ENCODE measurements at places on chromosomes 7 and 10.

GRCh38 chr10:33208166-33208565, 126.3 kb downstream of the NRP1 start:
- no peak for DNase-seq

- no peak for DNase-seq
Measured at GRCh38 chr7:10696064-10696463, 277.6 kb upstream of the PHF14 start.

DNA sequence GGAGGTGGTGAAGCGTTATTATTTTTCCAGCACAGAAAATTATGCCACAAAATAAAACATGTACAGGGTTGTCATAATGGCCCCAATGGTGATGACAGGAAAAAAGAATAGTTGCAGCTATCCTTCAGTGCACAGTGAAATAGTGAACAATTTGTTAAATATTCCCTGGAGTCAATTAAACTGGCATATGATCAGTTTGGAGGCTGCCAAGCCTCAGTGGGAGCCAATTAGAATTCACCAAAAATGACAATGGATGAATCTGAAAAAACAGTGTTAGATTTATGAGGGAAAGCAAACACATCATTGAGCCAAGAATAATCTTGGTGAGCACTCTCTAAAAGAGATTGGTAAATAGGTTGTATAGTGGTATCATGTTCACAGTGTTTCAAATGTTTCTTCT, 146.3 kb downstream of the OTUD1 start:
- DNase-seq, result peak; percentile 19

GRCh38 chr10:43878386-43878785, 229.7 kb upstream of the ZNF32 start:
- DNase-seq, result no peak

DNA sequence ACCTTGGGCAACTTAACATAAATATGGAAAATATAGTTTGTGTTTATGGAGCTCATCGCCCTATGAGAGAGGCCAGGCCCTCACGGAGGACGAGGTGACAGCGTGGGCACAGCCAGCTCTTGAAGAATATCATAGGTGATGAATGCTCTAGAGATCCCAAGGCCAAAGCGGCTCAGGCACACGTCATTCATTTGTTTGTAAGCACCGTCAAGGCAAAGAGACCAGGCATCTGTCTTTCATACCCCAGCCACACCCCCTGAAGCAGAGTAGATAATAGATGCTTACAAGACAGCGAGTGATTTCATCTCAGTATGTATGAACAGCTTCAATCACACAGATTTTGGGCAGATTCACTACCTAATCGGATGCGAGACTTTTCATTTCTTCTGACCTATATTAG, 242.1 kb upstream of the C7orf33 start:
- DNase-seq, result no peak

DNA sequence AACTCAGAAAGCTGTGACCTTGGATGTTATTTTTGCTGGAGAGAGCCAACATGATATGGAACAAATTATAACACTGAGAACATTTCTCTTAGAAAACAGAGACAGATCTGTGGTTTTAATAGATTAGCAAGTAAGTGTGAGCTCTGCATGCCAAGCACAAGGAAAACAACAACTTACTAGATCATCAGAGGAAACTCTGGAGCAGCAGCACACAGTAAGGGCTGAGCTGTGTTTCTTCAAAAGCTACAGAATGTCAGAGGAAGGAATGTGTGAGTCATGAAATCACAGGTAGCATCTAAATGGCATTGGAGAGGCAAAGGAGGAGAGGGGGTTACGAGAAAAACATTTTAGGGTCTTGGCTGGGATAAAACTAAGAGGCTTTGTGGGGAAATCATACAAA, 283.4 kb upstream of the FZD8 start:
- DNase-seq, result no peak

GRCh38 chr10:119414081-119414611, 128.4 kb downstream of the RGS10 start:
- peak; percentile 73 for DNase-seq

GRCh38 chr7:50834031-50834535, 51.4 kb upstream of the GRB10 start:
- DNase-seq, result no peak

- no peak for DNase-seq
Measured at GRCh38 chr10:102579328-102579727, 65.0 kb upstream of the TRIM8 start.

DNA sequence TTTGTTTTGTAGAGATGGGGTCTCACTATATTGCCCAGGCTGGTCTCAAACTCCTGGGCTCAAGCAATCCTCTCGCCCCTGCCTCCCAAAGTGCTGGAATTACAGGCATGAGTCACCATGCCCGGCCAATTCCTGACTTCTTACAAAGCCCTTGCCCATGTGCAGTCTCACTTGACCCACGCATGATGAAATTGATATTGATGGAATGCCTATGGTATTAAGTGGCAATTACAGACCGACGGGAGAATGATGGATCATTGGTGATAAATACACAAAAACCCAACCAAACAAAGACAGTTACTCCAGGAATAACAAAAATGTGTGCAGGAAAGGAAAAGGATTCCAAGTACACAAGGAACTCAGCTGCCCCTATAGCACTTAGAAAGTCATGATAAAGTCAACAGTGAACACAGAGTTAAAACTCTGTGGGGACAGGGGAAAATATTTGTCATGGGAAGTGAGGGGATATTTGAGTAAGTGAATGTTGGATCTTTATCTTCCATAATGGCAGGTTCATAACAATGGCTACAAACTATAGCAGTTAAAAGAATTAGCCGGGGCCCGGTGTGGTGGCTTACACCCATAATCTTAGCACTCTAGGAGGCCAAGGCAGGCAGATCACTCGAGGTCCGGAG, 21.6 kb downstream of the HIP1 start:
- no peak for DNase-seq

GRCh38 chr10:73855413-73855812, 18.9 kb downstream of the CAMK2G start:
- DNase-seq, result no peak

DNA sequence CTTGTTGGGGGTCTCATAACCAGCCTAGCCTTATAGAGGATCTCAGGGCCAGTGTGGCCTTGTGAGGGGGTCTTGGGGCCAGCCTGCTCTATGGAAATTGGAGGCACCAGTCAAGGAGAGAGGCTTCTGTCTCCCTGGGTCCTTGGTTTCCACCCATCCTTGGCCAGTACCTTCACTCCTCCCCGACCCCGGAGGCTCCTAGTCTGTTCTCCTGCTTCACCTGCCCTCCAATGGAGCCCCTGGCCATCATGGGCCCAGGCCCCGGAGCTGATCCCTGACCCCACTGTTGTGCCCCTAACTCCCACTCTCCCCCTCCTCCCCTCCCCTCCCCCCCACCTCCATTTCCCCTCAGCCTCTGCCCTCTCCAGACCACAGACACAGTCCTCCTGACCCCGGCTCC, 29.7 kb downstream of the RASGEF1A start:
- no peak for DNase-seq

- no peak for DNase-seq
Measured at GRCh38 chr7:28615091-28615490, 202.8 kb downstream of the CREB5 start.

DNA sequence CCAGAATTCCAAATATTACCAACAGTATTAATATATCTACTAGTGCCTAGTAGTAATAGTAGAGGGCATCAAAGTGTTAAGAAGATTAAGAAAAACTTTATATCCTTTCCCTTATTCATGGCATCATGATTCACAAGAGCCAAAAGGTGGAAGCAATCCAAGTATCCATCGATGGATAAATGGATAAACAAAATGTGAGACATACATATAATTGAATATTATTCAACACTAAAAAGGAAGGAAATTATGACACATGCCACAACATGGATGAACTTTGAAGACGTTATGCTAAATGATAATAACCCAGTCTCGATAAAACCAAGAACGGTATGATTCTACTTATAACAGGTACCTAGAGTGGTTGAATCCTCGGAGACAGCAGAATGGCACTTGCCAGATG, 23.1 kb downstream of the CDCA7L start:
- DNase-seq, result no peak

GRCh38 chr7:130273933-130274255, 7.2 kb downstream of the CPA2 start:
- DNase-seq, result no peak

DNA sequence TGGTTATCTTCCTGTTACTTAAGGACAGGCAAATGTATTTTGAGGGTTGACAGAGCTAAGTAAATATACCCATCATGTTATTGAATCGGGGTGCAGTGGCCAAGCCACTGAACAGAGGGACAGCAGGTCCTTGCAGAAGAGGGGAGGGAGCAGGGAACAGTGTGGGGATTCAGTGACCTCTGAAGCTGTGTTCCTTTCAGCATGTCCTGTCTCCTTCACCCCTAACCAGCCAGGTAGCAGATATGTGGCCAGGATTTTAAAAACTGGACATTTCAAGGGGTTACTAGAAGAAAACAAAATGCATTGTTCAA, 12.7 kb downstream of the ANK3 start:
- DNase-seq, result peak; percentile 14

DNA sequence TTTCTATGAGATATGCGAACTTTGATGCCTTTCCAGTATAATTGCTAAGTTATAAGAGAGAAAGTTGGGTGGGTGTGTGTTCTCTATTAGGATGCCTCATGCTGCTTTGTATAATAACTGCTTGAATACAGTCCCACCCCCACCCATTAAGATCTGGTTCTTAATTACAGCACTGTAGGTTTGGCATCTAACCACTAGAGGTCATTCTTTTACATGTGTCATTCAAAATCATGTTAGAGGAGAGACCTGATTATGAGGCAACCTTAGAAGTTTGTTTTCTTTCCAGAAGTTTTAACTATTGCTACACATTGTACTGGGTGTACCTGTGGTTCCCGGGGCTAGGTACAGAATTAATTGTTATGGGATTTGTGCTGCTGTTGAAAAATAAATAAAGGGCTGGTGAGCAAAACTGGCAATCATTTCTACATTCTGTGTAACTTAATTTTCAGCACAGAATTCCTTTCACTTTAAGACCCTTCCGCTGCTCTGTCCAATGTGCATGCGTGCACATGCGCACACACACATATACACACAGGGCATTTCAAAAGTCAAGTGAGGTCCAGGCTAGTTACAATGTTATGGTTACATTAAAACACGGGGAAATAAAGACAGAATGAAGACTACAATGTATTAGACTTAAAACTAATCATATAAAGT, 1156.3 kb downstream of the SORCS3 start:
- peak; percentile 56 for DNase-seq

GRCh38 chr7:114087653-114088469, 169.1 kb upstream of the PPP1R3A start:
- peak; percentile 58 for DNase-seq

DNA sequence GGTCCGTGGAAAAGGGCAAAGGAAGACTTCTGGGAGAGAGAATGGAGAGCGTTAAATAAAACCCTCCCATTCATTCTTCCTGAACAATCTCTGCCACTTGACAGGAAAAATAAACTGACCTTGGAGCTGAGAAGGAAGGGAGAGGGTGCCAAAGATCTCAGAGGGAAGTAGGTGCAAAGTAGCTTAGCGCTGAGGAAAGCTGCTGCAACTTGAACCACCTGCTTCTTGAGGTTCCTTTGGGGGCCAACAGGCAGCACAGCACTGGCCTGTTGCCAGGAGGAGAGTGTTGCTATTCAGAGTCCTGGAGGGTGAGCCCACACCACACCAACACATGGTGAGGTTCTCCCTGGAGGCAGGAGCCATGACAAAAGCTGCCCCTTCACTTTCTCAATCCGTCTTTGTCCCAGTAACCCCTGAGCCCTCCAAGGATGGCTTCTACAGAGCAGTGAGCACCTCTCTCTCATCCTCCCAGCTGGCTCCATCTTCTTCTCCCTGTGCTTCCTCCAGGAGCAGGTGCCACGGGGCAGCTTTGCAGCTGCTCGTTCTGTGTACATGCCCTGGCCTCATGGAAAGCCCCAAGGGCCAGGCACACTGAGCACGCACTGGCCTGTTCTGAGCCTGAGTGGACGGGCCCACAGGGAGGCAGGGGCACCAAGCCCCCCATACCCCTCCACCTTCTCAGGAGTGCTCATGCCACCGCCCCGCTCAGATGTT, 101.3 kb downstream of the STRA8 start:
- no peak for DNase-seq

DNA sequence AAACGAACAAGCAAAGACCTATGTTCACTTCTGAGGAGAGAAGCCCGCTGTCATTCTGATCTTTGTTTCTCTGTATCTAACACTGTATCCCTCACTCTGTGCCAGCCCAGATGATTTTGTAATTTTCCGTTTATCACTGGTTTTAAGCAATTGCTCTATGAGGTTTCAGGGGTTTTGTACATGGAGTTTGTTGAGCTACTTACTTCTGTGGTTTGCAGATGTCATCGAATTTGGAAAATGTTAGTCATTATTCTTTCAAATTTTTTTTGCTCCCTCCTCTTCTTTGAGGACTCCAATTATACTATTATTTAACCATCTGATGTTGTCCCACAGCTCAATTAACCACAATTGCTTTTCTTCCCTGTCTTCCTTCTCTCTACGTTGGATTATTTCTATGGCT, 650.9 kb upstream of the IGFBP3 start:
- DNase-seq, result no peak

DNA sequence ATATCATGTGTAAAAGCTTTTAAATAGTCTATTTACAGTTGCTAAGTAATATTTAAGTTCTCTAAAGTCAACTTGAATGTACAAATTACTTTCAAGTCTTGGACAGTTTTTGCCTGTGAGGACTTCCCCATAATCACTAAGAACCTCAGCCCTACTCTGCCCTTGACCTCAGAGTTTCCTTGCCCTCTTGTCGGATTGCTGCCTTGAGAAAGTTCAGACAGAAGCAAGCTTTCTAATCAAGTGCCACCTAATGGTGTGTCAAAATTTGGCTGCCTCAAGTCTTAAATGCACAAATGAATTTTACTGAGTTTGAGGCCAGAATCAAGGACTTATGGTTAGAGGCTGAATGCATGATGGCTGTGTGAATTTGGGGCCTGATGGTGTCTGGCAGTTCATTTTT, 88.3 kb upstream of the KAT6B start:
- no peak for DNase-seq

DNA sequence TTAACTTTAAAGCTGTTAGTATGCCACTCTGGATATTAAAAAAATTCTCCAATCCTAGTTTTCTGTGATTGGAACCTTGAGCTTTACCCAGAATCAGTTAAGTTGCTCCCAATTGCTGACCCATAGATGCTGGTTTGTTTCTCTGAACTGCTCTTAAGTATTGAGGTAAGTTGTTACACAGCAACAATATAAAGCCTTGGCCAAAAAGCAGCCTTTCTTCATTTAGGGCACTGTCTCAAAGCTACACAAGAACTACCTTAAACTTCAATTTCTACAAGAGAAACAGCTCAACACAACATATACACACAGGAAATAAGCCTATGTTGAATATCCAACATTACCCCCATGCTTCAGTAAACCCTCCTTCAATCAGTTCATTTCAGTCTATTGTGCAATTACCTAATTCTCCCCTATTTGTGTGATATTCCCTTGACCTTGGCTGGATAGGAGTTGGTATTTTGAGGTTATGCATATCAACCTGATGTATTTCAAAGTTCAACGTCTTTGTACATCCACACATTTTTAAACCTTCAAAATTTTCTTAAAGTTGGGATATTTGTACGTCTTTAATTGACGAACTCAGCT, 11.5 kb downstream of the HNRNPA2B1 start:
- no peak for DNase-seq

DNA sequence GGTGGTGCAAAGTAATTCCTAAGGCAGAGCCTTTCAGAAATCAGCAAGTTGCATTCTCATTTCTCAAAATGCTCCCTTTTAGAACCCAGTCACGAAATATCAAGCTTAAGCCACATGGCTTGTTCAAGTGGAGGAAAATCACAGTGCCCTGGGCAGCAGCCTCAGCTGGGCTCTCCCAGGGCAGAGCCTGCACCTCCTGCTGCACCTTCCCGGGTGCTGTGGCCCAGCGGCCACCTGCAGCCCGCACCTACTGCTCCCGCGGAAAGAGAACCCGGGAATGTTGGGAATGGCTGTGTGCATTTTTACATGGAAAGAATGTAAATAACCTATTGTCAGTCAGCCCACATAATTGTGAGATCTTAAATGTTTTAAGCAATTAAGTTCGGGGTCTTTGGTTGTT, 396.5 kb upstream of the VSTM2A start:
- DNase-seq, result no peak
